Right ventricle myocardium superior (tissue), 1 donor: ENCODE measurements at places on chromosomes 13 and 19.

DNA sequence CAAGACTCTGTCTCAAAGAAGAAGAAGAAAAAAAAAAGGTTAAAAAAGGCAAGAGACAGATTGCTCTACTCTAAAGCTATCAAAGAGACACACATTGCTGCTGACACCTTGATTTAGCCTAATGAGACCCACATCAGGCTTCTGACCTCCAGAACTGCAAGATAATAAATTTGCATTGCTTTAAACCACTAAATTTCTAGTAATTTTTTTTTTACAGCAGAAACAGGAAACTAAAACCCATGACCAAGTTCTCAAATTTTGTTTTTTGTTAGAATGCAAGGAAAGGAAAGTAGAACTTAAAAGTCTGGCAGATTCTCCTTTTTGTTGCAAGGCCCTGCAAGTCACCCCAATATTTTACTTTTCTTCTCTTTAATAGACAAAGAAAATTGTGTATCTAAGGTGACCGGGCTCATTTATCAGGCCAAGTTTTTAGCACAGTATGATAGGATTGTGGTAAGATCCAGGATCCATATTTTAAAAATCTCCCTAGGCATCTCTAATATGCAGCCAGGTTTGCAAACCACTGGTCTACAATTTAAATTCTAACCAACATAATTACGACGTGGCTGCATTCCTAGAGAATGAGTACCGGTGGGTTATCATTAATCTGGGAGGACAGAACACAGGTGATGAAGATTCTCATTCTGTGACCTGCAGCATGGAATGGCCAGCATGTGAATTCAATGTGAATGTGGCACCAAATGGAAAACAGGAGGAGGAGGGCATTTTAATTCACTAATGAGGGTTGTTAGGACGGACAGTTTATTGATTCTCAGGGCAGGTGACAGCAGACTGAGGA, 56.7 kb upstream of the MED4 start:
- DNase-seq, result no peak

- no peak for DNase-seq
These were observed 13.9 kb downstream of the IGLON5 start for GRCh38 chr19:51325161-51325976.

GRCh38 chr13:47112903-47113299, 216.0 kb upstream of the HTR2A start:
- DNase-seq, result no peak

DNA sequence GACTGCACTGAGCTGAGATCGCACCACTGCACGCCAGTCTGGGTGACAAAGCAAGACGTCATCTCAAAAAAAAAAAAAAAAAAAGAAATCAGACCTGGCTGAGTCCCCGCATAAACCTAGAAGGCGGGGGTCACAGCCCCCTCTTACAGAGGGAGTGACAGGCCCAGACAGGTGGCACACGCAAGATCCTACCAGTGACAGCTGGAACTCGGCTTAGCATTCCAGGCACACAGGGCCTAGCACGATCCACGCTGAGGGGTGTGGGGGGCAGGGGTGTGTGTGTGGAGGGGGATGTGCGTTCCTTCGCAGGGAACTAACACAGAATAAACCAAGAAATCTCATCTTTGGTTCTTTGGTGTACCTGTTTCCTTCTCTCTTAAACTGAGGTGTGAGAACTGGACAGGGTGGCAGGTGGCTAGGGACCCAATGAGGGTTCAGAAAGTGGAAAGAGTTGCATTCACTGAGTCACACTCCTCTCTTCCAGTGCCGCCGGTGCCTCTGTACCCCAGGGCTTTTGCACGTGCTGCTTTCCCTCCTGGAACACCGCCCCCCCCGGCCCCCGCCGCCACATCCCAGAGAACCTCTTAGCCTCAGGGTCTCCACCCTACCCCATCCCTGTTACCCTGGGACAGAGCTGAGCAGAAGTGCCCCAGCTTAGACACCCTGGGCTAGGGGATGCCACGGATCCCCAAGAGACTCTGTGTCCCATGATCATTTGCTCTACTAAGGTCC, 5.0 kb downstream of the SGTA start:
- DNase-seq, result no peak

DNA sequence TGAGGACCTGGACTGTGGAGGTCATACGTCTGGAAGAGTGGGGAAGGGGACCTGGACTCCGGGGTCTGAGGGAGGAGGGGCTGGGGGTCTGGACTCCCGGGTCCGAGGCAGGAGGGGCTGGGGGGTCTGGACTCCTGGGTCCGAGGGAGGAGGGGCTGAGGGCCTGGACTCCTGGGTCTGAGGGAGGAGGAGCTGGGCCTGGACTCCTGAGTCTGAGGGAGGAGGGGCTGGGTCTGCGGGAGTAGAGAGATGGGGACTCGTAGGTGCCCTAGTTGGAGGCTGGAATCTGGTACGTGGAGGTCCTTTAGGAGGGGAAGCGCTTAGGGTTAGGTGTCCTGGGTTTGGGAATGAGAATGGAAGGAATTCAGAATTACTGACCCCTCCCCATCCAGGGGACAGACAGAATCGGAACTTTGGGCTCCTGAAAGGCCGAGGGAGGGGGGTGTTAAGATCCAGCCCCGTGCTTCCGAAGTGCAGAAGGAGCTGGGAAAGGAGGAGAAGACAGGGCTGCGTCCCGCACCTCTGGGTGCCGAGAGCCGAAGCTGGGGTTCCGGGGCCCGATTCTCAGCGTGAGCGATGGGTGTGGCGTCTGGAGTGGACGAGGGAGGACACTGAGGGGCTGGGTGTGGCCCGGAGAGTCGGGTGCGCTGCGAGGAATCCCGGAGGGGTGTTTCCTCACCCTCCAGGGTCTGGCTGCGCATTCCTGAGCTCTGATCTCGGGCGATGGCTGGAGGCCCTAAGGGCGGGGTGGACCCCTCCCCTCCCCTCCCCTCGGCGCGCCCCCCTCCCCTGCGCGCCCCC, 608 bp downstream of the MYADM start:
- DNase-seq, result peak; percentile 81

DNA sequence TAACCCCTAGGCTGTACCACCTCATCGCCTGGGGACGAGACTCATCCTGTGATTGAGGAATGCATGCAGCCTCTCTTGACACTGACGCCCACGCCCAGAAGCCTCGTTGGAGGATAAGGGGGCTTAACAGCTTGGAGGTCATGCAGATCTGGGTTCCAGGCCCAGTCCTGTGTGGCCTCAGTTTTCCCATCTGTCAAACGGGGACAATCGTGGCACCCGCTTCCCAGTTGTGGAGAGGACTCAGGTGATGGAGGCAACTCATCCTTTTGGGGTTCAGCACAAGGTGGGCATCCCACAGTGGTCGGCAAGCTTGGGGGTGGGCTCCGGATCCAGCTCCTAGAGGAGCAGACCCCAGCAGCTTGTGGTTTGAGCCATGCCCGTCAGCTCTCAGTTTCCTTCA, 1.4 kb upstream of the LGI4 start:
- DNase-seq, result no peak

DNA sequence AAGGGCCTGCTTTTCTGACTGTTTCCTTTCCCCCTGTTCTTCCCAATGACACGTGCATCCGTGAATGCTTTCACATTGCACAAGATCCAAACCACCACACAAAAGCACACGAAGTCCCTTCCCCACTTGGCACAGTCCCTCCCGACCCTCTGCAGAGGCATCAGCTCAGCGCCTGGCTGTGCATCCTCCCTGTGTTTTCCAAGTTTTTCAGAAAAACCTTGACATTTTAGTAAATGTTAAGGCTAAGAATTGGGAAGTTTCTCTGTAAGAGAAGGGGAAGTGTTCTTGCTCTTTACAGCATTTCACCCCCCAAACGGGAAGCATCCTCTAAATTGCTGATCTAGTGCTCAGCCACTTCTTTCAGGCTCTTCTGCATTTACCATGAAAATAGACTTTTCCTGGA, 94.5 kb upstream of the TM9SF2 start:
- no peak for DNase-seq

DNA sequence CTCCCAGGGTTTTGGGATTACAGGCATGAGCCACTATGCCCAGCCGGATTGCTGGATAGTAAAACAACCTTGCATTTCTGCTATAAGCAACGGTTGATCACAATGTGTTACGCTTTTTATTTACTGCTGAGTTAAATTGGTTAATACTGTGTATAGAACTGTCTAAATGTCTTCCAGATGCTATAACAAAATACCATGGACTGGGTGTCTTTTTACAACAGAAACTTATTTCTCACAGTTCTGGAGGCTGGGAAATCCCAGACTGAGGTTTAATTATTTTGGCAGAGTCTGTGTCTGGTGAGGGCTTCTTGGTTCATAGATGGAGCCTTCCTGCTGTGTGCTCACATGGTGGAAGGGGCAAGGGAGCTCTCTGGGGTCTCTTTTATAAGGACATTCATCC, 65.5 kb downstream of the ING1 start:
- DNase-seq, result no peak
